ENCODE measurements at places on chromosomes 7 and 10.

GRCh38 chr10:23918839-23919238 lies 290.1 kb upstream of the KIAA1217 start:
- DNase-seq = no peak

DNA sequence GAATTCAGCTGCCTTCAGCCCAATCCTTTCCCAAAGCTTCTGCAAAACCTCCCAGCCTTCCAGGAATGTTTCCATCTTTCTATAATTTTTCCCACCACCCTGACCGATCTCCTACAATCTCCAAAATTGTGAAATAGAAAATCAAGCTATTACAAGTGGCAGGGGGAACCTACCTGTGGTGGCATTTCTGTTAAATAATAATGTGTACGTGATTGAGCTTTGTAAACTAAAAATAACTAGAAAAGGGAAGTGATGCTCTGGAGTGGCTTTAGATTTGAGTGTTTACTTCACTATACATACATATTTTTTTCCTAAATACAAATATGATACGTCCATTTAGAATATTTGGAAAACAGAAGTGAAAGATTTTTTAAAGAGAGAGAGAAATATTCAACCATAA lies 593.6 kb downstream of the GRM8 start:
- no peak for DNase-seq

- DNase-seq = no peak
Observed at GRCh38 chr7:90766814-90767564, 170.9 kb downstream of the CDK14 start.

- DNase-seq = no peak
Observed at GRCh38 chr7:27183682-27184336, 1.2 kb downstream of the HOXA11 start.

DNA sequence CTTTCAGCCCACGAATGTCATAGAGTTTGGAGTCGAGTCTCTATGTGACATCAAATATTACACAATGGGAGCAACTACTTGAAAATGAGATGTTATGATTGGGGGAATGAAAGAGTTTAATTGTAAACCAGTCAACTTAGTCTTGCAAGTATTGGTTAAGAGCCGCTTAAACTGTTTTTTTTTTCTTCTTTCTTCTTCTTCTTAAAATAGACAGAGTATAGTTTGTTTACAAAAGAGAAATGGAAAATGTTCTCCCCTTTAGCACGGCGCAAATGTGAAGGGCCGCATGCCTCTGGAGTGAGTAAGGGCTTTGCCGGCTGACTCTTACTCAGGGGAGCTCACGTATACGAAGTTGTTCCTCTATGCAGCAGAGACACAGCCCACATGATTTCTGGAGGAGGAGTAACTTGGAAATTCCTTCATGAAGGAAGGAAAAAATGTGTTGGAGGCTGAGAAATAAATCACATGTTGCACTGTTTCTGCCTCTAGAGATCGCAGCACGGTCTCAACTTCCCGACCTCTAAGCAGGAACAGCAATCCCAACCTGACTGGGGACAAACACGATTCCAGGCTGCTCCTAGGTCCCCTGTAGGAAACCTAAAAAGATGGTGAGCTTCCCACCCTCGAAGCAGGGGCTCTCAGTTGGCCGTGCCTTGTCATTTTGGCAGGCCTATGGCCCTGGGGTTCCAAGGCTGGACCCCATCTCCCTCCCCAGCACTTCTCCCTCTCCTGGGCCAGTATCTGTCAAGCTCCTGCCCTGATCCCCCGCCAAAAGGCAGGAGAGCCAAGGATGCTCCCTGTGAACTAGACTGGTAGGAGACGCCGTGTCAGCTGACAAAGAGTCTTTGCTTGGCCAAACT lies 44.8 kb downstream of the MYOF start:
- DNase-seq = no peak

GRCh38 chr10:69906425-69906824 lies 104.7 kb downstream of the COL13A1 start:
- no peak for DNase-seq

DNA sequence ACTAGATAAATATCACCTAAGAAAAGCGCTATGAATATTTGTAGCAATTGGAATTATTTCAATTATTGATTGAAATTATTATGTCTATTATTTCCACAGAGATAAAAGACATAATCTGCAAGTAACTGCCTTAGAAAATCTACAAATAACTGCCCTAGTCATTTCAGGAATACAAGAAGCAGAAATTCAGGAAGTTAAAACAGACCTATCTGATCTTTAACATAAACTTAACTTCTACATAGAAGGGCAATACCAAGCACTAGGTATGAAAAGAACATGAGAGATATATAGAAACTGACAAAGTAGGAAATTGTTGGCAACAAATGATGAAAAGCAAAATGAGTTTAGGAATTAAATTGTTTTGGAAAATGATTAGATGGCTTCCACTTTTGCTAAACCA lies 31.8 kb upstream of the AKR1B10 start:
- no peak for DNase-seq

GRCh38 chr7:100373261-100373831 lies at the start of gene PILRA:
Gene PILRA, plus strand, starts transcription at chr7:100373487. Its CDS starts 170 bp downstream, at chr7:100373657.
- no peak for DNase-seq

- no peak for DNase-seq
Observed at GRCh38 chr10:132521466-132522102, 16.0 kb upstream of the INPP5A start.

- no peak for DNase-seq
Observed at GRCh38 chr7:36792421-36792820, 68.1 kb upstream of the AOAH start.

GRCh38 chr7:88132725-88133124 lies 87.1 kb downstream of the SRI start:
- DNase-seq = no peak

- no peak for DNase-seq
Observed at GRCh38 chr7:9718071-9718661, 1255.5 kb upstream of the PHF14 start.

DNA sequence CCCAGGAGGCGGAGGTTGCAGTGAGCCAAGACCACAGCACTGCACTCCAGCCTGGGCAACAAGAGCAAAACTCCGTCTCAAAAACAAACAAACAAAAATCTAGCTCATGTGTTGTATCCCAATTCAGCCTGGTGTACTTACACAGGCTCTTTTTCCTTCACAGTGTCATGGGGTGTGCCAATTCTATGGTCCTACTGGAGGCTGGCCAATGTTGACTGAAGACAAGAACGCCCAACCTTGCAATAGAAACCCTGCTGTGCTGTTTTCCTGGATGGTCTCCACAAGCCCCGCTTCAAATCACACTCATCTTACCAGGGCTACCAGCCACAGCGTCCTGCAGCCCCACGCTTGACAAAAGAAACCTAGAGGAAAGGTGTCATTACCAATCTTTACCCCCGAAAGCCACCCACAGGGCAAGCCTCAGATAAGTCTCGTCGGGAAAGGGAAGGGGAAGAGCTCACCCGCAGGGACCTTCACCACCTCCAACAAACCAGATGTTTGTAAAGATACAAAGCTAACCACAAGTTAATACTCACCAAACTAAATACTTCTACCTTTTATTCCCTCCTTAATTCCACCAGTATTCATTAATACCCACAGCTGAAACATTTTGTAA lies 64.8 kb downstream of the TNS3 start:
- no peak for DNase-seq

DNA sequence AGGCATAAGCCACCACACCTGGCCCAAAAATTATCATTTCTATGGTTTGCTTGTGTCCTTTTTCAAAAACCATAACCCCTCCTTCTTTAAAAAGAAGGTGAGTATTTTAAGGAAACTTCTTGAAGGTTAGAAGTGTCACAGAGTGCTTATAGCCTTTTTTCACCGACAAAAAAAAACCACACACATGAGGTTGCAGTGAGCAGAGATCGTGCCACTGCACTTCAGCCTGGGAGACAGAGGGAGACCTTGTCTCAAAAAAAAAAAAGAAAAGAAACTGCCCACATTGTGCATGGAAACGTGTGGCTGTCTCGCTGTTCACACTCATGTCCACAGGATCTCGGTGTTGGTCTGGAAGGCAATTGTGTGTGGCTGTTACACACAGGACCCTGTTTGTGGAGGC lies 157.4 kb upstream of the PFKP start:
- no peak for DNase-seq

DNA sequence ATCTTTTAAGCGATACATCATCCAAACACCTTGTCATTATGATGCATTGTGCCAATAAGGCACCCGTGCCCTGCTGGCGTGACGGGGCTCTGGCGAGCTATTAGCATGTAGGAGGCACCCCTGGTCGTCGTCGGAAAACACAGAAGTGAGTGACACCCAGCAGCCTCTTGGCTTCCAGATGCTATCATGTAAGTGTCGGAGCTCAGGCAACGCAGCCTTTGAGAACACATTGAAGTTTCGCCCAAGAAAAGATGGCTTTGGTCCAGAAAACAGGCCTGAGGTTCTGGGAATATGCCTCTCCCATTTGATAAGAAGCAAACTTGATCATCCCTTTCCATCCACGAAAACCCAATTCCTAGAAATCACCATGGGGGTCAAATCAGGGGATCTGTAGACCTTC lies 555.3 kb downstream of the GALNT17 start:
- no peak for DNase-seq

DNA sequence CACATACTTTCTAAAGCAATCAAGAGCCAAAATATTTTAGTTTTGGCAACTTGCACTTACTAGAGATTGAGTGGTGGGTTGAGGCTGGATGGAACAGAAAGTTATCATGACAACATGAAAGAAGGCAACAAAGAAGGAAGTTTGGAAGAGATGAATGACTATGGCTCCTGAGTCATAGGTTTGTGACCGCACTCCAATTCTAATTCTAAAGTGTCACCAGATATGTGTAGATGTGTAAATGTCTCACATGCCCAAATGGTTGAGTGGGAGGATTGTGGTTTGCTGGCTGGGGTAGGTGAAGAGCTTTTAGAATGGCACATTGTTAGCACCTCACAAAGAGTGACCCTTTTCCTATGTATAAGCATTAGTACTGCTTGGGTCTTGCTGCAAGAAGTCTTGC lies 20.2 kb downstream of the TAS2R16 start:
- no peak for DNase-seq

- no peak for DNase-seq
Observed at GRCh38 chr7:150313367-150313809, 9.8 kb upstream of the LRRC61 start.

GRCh38 chr10:101850749-101851148 lies 7.1 kb upstream of the KCNIP2 start:
- DNase-seq = no peak

DNA sequence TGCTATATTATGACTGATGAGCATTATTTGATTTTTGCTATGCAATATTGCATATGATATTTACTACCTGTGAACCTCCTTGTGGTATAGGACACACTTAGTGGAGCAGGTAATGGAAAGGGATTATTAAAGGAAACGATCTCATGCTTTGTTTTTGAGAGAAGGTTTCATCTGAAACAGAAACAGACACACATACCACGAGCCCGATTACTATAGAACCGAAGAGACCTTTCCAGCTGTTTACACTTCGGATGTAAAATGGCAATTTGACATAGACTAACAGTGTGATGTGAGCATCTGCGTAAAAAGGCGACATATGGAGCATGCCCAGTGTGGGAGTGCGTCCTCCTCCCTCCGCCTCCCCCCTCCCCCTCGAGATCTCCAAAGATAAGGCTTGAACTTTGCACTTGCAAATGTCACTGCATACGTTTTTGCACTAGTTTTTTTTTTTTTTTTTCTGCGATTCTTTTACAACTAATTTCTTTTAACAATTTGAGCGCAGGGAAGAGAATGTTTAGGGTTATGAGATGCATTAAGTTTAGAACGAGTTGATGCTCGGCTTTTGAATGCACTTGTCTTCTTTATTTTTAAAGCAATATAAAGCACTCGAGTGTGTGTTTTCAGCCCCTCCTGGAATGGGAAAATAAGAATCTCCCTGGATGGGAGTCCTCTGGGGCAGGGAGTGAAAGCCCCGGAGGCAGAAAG lies 251.0 kb downstream of the NSUN6 start:
- DNase-seq = no peak

DNA sequence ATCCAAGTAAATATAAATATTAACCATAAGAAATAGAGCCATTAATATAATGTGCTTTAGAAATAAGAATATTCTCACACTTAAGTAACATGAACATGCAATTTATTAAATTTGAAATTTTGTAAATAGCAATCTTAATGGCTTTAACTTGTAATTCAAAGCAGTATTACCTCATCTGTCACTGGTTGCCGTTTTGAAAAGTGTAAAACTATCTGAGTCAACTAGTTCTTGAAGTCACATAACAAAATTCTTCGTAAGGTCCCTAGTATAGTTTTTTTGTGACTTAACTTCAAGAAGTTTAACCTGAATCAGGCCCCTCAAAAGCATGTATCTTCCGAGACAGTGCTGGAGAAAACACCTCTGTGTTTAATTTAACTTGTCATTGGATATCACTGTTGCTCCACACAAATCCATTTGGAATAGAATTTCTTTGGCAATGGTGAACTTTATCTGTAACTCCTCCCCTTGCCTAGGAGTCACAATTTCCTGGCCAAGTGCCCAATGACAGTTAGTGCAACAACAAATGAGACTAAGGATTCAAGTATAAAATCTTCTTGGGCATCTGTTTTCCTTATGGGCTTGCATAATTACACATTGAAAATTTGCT lies 47.1 kb downstream of the NT5C2 start:
- DNase-seq = no peak

- no peak for DNase-seq
Observed at GRCh38 chr10:112382515-112383235, 8.8 kb downstream of the ACSL5 start.
